ENCODE measurements at places on chromosomes 12 and 14.

- DNase-seq = no peak
Observed at GRCh38 chr12:39435531-39435930, 7.4 kb downstream of the KIF21A start.

- DNase-seq = no peak
Observed at GRCh38 chr12:124768452-124769162, 95.1 kb downstream of the SCARB1 start.

DNA sequence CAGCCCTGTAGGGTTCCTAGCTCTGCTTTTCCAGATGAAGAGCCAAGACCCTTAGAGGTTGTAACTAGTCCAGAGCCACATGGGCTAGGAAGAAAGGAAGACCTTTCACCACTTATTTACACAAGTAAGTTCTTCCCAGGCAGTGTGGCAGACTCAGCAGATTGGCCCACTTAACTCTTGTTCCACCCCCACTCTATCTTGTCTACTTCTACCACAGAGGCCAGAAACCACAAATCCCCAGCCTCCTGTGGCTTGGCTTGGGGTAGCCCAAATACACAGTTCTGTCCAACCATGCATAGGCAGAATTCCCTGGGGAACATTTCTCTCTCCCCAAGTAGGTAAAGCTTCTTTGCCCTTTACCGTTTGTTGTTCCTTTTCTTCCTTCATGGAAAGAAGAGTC is 383.5 kb downstream of the RGS6 start:
- DNase-seq = no peak

DNA sequence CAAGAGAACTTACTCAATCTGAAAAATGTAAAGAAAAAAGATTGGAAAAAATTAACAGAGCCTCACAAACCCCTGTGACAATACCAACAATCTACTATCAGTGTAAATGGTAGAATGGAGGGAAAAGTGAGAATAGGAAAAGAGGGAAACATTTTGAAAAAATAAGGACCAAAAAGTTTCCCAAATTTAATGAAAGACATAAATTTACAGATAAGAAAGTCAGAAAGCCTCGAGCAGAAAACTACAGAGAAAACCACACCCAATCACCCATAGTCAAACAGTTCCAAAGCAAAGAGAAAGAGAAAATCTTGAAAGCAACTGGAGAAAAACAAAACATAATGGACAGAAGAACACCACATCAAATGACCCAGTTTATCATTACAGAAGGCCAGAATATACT is 142.7 kb upstream of the DIO3 start:
- no peak for DNase-seq

DNA sequence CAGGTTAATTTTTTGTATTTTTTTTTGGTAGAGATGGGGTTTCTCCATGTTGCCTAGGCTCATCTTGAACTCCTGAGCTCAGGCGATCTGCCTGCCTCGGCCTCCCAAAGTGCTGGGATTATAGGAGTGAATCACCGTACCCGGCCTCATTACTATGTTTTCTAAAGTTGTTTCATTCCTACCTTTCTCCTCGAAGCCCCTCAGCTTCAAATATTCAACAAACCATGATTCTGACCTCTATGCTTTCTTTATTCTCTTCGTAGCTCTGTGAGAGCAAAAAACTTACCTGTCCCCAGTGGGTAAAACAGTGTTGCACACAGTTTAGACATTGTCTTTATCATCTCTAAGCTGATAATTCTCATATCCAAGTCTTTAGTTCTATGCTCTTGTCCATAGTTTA is 26.2 kb upstream of the MDM2 start:
- no peak for DNase-seq

DNA sequence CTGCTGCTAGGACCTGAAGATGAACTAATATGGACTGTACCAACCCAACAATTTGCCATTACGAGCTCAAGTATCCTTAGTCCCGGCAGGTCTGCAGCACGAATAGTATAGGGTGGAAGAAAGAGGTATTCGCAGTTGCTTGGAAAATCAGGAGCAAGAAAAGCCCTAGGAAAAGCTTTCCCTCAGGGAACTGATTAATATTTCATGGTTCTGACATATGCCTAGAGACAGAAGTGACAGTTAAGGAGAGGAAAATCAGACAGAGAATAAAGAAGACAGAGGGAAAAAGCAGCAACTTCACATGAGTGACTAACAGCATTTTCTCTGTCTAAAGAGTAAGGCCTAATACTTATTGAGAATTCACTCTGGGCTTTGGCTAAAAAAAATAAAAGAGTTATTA is 602.9 kb upstream of the ATP2B1 start:
- no peak for DNase-seq

GRCh38 chr12:97984974-97985580 is 522.5 kb downstream of the RMST start:
- no peak for DNase-seq

Data from stimulated activated CD4-positive, alpha-beta T cell treated with anti-CD3 and anti-CD28 coated beads, Interleukin-15, amount 100 ng/mL, for 1 hour (primary cell).